ENCODE measurements at places on chromosomes 5 and 9.

- DNase-seq, result no peak
These were observed 36.1 kb downstream of the EXOC3 start for GRCh38 chr5:478982-479535.

GRCh38 chr9:126292736-126293521 is 33.7 kb upstream of the MVB12B start:
- DNase-seq, result no peak

DNA sequence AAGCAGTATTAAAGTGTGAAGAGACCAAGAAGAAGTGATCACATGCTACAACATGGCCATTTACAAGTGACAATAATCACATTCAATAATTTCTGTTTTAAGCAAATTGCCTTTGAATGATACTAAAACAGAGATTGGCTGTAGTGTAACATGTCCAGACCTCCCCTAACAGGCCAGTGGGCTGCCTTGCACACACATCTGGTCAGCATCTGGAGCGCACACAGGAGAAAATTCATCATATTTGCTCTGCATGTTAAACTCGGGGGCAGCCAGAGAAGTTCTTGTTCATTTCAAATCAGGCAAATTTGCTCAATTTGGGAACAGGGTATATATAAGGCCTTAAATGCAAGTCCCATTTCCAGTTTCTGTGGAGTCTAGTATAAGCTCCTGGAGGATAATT is 111.1 kb upstream of the FBXL7 start:
- no peak for DNase-seq

- DNase-seq, result no peak
These were observed 28.7 kb downstream of the PROP1 start for GRCh38 chr5:177967221-177967887.

- DNase-seq, result no peak
These were observed 2.6 kb downstream of the AMACR start for GRCh38 chr5:34005211-34005610.

DNA sequence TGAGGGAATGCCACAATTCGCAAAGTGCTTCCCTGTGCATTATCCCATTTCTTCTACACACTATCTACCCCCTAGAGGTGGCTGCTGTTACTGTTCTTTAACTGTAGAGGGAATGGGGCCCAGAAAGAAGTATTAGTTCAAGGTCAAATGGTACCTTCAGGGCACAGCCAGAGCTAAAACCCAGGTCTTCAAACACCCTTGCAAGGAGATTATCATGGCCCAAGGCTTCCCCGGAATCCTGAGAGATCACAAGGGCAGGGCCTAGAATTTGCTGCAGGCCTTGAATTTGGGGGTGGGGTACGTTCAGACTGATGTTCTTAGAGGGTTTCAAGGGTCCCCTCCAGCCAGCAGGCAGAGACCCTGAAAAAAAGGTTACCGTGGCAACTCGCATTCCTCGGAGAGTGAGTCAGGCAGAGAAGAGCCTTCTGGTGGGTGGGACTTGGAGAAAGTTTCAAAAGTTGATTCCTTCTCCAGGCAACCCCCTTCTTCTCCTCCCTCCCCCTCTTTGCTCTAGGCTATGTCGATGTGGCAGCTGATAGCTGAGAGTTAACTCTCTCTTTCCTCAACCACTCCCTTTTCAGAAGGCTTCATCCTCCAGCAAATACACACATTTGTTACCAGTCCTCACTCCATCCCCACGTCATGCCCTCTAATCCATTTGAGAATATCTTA is 1.9 kb downstream of the SPARC start:
- peak; percentile 93 for DNase-seq

DNA sequence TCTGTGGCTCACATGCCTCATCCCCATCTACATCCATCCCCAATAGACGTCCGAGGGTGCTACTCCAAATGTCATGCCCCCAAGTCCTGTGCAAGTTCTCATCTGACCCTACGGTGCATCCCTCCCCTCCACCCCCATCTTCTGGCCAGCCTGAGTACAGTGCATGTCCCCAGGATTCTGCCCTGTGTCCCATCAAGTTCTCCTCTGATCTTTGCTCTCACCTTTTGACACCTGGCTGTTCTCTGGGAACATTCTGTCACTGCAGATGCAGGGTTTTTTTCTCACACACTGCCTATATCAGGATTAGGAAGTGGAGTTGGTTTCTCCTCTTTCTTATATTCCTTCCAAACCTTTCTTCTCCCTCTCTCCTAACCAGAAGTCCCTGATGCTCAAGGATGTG is 377.2 kb downstream of the GADD45G start:
- no peak for DNase-seq

DNA sequence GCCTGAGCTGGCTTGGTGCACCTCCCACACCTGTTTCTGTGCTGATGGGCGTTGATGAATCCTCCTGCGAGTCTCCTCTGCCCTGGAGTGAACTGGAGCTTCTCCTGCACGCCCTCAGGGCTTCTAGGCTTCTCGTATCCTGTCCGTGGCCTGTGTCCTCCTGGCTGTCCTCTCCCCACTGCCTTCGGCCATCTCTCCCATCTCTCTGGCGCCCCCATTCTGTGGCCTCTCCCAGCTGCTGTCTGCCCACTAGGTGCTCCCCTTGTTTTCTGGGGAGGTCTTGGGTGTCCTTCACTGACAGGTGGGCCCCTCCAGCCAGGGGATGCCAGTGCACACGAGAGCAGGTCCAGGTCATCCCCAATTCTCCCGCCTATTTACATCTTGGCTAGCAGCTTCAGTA is 28.8 kb downstream of the AHRR start:
- no peak for DNase-seq

- no peak for DNase-seq
These were observed 38.3 kb downstream of the PARP8 start for GRCh38 chr5:50704730-50705129.

GRCh38 chr9:79884546-79884945 is 312.8 kb downstream of the TLE4 start:
- DNase-seq, result no peak

Data from amniotic stem cell (primary cell).